ENCODE measurements at places on chromosomes 3 and 15. TPM values are rescaled to one million over a fixed set of nuclear protein-coding genes. Genes with fewer than 3 reads are reported as not detected.

Gene PIERCE2
- 1.1 TPM for total RNA-seq

Gene GJD2
- not detected for total RNA-seq

Gene ARGFX
- total RNA-seq: not detected

GRCh38 chr3:116129187-116129946 lies 315.9 kb downstream of the LSAMP start:
- no peak for DNase-seq

DNA sequence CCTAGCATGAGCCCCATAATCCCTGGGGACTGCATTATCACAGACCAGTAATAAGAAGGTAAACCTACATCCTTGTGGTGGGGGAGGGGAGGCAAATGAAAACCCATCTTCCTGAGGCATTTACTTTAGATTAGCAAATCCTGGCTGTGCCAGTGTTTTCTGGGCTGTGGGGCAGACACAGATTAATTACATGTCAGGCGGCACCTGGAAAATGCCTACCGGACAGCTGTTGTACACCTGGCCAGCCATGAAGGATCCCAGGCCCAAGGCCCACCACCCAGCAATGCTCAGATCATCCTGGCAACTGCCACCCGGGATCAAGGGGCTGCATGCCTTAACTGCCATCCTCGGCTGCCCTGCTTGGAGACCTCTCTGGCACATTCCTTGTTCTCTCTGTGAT lies 59.1 kb upstream of the RASA2 start:
- no peak for DNase-seq

All from pulmonary artery endothelial cell (primary cell).